ENCODE measurements at places on chromosomes 1 and 21. TPM values are rescaled to one million over a fixed set of nuclear protein-coding genes. Genes with fewer than 3 reads are reported as not detected.

EFNA1 gene
- 81.8 TPM for total RNA-seq

FAM167B gene
- total RNA-seq, result 0.15 TPM

DENND2C gene
- 0.25 TPM for total RNA-seq

PRDM16 gene
- total RNA-seq, result 0.15 TPM

GUCA2B gene
- total RNA-seq, result not detected

NEK2 gene
- 40.8 TPM for total RNA-seq

ASCL5 gene
- not detected for total RNA-seq

OLIG2 gene
- not detected for total RNA-seq
